Heart left ventricle (tissue), 16 donors: ENCODE measurements at places on chromosomes 4 and X. TPM values are rescaled to one million over a fixed set of nuclear protein-coding genes. Genes with fewer than 3 reads are reported as not detected.
A peak's percentile ranks its signal among the peaks of the same experiment; 100 is the strongest.

DNA sequence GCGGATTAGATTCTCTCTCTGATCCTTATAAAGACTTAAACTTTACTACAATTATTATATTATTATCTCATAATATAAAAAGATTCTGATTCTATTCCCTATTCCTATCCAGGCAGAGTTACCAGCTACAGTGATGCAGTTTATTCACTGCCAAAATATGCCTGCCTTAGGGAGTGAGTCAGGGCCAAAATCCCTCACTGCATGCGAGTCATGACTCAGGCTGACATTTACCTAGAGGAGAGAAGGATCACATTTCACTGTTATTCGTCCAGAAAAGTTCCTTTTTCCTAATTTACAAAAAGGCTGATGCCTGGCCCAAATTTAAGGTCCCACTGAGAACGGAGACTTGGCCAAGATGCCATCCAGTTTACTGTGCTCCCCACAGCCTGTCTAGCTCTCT, 168.5 kb upstream of the LDB2 start:
- DNase-seq: no peak

GRCh38 chr4:157996061-157997028, 176.5 kb downstream of the GASK1B start:
- no peak for DNase-seq

- DNase-seq: no peak
These were observed 11.3 kb downstream of the LAMP2 start for GRCh38 chrX:120457766-120458180.

DNA sequence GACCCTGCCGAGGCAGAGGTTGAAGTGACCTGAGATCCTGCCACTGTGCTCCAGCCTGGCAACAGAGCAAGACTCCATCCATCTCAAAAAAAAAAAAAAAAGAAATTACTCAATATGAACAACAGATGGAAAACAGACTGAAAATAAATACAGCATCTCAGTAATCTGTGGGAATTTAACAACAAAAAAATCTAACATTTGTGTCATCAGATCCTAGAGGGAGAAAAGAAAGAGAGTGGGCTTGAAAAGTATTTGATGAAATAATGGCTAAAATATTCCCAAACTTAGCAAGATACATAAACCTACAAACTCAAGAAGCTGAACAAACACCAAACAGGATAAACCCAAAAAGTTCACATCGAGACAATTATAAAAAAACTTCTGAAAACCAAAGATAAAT, 84.7 kb downstream of the CENPC start:
- no peak for DNase-seq

- DNase-seq: no peak
These were observed 119.1 kb downstream of the MBNL3 start for GRCh38 chrX:132369617-132370326.

GRCh38 chrX:43860646-43861370, 21.4 kb downstream of the MAOB start:
- peak; percentile 21 for DNase-seq

DNA sequence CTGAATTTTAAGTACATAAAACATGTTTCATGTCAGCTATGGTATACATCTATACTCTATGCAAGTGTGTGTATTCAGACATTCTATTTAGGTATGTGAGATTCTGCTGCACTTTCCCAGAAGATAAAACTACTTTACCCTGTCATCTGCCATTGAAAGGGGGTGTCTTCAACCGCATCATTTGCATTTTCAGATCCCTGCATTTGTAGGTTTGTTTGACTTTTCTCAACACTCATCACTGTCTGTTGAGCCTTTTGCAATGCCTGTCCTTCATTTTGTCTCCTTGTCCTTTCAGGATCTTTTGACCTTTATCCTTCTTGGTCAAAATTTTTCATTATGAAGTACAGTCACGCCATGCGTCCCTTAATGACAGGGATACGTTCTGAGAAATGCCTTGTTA, 103.5 kb downstream of the TMA16 start:
- no peak for DNase-seq

- DNase-seq: no peak
These were observed 180.0 kb downstream of the WDFY3 start for GRCh38 chr4:84786478-84786877.

- DNase-seq: no peak
These were observed 494.5 kb downstream of the BCOR start for GRCh38 chrX:39603230-39603629.

DNA sequence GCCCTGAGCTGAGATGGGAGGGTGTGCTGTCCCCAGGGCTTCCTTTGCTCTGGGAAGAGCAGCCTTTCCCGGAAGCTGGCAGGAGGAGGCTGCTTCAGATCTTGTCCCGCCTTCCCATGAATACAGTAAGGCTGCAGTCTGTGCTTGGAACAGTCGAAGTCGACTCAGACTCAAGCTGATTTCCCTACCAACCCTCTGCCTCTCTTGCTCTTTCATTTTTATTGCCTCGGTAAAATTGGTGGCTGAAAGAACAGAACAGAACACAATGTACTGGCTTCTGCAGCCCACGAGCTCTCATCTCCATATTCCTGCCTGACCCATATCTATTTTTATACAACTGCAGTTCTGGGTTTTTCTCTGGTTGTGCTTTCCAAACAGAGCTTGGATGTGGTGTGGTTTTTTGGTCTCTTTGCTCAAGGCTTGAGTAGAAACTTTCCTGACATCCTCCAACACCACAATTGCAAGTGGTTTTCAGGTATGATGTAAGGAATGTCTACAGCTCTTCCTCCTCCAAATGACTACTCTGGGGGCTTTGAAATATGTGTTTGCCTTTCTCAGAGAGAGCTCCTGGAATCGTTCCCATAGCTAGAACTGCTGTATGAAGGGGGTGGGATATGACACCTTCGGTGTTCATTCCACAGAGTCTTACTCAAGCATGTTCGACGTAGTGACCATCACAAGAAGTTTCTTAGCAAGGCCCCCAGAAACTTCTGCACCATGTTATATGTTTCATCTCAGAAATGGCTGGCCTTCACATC, 61.3 kb downstream of the ENPP6 start:
- DNase-seq: no peak

DNA sequence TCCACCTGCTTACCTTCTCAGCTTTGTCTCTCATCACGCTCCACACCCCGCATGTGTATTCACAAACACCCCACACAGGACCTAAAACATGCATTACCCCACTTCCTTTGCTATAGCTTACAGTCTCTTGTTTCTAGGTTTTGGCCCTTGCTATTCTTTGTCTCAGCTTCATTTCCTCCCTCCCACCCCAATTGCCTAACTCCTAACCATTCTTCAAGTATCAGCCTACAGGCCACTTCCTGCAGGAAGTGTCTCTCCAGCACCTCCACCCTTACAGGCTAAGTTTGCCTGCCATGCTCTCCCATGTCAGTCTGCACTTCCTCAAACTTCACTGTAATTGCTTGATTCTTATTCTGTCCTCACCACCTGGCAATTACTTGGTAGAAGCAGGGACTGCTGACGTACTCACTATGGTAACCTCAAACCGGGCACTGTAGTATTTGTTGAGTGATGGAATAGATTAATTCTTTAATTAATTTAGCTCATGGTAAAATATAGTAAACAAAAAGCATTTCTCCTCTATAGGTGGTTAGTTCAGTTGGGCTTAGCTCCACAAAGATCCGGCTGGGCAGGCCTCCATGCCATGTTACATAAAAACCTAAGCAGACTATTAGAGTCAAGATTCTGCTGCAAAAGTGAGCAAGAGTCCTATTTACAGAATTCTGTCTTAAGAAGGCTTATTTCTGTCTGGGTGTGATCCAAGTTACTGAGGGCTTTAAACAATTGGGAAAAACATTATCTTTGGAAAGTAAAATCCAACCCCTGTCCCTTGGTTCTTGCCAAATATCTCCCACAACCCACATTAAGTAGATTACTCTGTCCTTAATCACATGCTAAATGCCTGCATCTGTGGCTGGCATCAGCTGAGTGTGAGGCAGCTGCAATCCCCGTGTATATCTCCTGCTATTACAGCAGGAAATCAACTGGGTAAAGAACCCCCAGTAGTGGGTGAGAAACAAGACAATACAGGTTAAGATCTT, 124.7 kb upstream of the CPEB2 start:
- DNase-seq: peak; percentile 31

- no peak for DNase-seq
These were observed 226.1 kb upstream of the ANXA3 start for GRCh38 chr4:78325271-78326157.

DNA sequence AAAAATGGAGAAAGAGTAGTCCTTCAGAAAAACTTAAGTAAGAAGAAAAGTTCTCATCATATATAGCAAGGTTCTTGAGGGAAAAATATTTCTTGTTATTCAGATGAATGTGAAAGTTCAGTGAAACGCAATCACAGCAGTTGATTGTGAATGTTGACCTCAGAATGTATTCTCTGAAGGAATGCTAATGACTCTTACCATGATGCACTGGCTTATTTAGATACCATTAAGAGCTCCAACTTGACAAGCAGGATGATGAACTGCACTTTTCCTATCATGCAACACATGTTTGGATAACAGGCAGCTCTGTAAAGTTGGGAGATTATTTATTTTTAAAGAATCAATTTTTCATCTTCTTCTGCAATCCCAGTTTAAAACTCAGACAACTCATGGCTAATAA, 115.5 kb upstream of the MYOZ2 start:
- no peak for DNase-seq

DNA sequence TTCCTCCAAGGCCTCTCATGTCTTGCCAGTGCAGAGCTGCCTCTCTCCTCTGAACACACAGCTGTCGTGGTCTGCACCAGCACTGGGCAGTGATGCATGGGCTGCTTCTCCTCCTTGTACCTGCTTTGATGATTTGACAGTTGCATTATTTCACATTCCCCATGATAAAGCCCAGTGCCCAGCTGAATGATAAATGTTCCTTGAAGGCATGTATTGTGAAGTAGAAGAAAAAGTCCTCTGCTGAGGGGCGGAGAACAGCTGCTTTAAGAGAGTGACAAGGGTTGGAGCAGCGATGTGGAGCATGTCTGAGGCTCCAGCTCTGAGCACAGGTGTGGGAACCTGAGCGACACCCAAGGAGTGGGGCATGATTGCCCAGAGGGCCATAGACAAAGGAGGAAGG, 21.1 kb upstream of the TRIM2 start:
- DNase-seq: no peak

DNA sequence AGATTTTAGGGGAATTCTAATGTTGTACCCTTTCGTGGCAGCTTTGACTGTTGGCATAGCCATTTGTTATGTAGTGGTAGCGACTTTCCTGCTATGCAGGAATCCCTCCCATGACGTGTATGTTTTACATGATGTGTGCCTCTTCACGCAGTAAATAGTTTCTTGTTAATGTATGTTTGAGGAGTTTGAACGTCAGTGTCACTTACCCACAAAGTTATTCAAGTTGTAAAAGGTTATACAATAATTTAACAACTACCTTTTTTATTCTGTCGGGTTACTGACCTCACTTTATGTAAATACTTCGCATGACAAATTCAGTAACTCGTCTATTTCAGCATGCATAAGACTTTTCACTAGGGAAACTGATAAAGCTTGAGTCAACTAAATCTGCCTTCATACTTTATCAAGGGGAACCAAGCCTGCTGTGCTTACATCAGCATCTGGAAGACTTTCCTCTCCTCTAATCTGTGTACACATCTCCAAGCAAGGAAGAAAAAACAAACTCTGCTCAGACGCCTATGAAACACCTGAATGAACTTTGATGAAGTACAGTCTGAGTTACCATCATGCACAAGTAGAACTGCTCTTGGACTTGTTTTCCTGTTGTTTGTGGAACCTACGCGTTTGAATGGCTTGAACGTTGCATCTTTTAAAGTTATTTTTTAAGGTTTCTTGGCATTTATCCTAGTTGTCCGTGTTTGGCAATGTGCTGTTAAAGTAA, 61.2 kb downstream of the SLC9A6 start:
- DNase-seq: no peak

GRCh38 chrX:104270212-104270611, 15.5 kb upstream of the ESX1 start:
- no peak for DNase-seq

DNA sequence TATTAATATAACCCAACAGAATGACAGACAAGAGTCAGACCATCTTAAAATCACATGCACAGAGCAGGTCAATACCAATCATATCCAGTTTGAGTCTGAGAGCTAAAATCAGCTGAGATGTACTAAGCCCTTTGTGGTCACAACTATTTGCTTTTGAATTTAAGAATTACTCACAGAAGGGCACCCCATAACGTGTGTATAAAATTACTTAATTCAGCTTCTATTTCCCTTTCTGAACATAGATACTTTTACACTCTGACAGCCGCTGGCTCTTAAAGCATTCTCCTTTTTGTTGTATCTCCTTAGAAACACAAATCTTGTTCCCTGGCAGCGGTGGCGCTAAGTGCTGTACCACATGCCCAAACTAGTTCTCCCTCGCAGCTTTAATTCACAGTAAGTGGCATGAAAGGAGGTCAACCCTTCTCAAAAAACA, 14.8 kb upstream of the PPARGC1A start:
- DNase-seq: no peak

- DNase-seq: no peak
These were observed 72.9 kb downstream of the COMMD8 start for GRCh38 chr4:47390428-47391125.

- peak; percentile 78 for DNase-seq
These were observed at the start of gene MID1 for GRCh38 chrX:10620121-10620699. Gene MID1 (minus strand): TSS chrX:10620585. CDS start chrX:10567547, 53,038 bp downstream.

DNA sequence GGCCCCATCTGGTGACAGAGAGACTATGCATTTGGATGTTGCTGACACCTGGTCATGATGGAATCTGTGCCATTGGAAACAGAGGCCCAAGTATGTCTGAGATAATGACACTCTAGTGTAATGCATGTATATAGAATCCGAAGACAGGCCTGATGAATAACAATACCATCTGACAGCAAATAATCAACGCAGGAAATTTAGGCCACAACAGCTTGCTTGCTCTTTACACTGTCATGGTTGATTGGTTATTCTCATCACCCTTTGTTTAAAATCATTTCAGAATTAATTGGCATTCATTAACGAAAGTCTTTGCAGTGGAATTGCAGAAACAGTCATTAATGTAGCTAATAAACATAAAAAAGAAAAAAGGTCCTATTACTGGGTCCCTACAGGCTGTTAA, 194.8 kb downstream of the AFF2 start:
- DNase-seq: no peak

DNA sequence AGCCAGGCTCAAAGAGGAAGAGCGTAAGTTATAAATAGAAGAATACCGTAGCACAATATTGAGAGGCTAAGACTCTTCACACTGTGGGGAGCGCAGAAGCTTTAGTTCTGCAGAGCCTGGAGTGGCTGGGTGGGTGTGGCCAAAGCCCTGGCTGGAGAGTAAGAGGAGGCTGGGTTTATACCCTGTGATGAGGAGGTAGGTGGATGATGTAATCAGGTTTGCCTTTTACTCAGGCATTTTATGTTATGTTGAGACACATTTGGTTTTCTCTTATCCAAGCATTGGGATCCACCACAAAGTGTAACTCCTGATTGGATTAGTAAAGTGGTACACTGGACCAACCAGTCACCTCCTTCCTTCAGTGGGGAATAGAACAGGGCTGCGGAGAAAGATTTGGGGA, 13.9 kb downstream of the CDS1 start:
- no peak for DNase-seq

MAEA gene
- total RNA-seq: 41.5 TPM

ADH7 gene
- not detected for total RNA-seq

GPR50 gene
- not detected for total RNA-seq

VCX2 gene
- total RNA-seq: not detected

RHOH gene
- 0.56 TPM for total RNA-seq

TMEM144 gene
- total RNA-seq: 16.1 TPM

GPAT3 gene
- total RNA-seq: 64.5 TPM

ANOS1 gene
- total RNA-seq: 2.5 TPM

SLC25A5 gene
- total RNA-seq: 288 TPM

OPRPN gene
- total RNA-seq: not detected

TRIM60 gene
- not detected for total RNA-seq

EGFL6 gene
- total RNA-seq: not detected

DAPP1 gene
- 0.19 TPM for total RNA-seq

VCX3A gene
- not detected for total RNA-seq

LONRF3 gene
- 2.7 TPM for total RNA-seq
